ENCODE measurements at places on chromosomes 5 and 9. TPM values are rescaled to one million over a fixed set of nuclear protein-coding genes. Genes with fewer than 3 reads are reported as not detected.

Gene CD72
- total RNA-seq: 0.59 TPM

GRCh38 chr5:81949462-81949861 is 22.4 kb upstream of the ATG10 start:
- DNase-seq: no peak

Gene RBM27
- 10.2 TPM for total RNA-seq

Gene PCDHB4
- 1.7 TPM for total RNA-seq

Gene MYO10
- total RNA-seq: 7.2 TPM

DNA sequence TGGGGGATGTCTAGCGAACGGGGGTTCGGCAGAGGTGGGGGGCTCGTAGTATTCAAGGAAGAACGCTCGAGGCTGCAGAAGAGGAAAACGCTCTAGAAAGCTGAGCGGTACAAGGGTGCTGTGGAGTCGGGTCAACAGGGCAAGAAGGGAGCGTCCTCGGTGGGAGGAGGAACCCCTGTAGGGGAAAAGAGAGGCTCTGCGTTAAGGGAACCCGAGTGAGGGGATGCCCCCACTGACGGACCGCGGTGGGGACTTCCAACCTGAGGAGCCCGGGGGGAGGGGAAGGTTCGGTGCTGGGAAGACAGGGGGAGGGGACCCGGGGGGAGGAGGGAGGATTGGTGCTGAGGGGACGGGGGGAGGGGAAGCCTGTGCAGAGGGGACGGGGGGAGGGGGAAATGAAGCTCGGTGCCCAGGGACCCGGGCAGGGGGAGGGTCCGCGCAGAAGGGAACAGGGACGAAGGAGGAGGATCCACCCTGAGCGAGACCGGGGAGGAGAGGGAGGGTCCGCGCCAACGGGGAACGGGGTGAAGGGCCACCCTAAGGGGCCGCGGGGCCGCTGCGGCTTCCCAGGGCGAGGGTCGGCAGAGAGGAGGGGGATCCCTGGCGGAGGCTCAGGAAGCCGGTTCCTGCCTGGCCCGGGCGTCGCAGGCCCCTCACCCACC is 621 bp downstream of the NR6A1 start:
- peak; percentile 45 for DNase-seq

DNA sequence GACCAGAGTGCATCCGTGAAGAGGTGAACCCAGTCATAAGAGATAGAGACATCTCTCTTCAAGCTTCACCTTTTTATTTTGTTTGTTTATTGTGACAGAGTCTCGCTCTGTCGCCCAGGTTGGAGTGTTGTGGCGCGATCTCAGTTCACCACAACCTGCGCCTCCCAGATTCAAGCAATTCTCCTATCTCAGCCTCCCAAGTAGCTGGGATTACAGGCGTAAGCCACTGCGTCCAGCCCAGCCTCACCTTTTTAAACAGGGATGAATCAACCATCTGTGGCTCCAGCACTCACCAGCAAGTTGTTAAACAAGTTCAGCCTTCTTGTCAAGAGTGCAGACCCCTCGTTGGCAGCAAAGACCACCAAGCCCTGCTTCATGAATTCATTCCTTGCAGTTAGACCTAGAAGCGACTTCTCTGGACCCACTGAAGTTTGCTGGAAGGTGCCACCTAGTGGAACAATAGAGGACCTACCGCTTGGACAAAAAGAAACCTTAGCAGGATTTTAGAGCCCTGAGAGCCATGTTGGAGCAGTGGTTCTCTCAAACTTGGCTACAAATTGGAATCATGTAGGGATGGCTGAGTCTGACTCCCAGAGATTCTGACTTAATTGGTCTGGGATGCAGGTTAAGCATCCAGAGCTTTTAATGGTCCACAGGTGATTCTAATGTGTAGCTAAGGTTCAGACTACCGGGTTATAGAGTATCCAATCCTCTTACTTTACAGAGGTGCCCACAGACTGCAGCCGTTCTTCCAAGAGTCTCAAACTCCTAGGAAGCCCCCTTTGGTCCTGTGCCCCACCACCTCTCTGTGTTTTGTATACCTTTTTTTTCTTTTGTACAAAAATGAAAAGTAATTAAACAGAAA is 10.5 kb upstream of the GALNT10 start:
- DNase-seq: no peak

Gene SLC34A1
- total RNA-seq: not detected

DNA sequence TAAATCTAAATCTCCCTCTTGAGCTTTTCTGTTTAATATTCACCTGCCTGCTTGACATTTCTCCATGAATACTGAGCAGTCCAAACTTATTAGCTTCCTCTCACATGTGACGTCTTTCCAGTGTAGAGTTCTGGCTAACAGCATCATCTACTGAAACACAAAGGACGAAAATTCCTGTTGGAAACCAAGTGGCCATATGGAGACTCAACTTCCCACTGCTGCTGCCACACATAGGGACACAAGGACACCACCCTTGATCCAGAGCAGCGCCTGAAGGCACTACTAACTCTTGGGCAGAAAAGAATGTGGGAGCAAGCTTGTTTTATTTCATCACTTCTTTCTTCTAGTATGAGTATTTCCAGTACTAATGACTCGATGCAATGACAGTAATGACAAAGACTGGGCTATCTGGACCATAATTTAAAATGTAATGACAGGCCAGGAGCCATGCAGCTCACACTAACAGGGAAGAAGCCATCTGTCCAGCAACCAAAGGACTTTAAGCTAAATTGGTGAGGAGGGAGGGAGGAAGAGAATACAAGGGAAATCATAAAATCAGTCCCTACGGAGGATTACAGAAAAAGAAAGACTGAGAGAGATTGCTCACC is 19.2 kb downstream of the RNF130 start:
- no peak for DNase-seq

DNA sequence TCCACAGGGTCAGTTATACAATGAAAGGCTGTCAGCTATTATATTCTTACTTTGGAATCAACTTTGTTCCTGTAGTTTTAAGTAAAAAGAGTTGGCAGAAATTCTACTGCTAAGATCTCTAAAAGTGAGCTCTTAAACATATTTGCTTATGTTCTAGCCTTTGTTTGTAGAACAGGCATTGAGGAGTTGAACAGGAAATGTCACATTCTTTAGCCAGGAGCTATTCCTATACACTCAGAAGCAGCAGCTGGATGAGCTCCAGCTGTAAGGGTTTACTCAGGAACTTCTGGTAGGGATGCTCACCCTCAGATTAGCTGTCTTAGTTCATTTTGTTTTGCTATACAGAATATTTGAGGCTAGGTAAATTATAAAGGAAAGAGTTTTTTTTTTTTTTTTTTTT is 22.4 kb upstream of the SPINK14 start:
- no peak for DNase-seq

Gene SLC45A2
- total RNA-seq: not detected

DNA sequence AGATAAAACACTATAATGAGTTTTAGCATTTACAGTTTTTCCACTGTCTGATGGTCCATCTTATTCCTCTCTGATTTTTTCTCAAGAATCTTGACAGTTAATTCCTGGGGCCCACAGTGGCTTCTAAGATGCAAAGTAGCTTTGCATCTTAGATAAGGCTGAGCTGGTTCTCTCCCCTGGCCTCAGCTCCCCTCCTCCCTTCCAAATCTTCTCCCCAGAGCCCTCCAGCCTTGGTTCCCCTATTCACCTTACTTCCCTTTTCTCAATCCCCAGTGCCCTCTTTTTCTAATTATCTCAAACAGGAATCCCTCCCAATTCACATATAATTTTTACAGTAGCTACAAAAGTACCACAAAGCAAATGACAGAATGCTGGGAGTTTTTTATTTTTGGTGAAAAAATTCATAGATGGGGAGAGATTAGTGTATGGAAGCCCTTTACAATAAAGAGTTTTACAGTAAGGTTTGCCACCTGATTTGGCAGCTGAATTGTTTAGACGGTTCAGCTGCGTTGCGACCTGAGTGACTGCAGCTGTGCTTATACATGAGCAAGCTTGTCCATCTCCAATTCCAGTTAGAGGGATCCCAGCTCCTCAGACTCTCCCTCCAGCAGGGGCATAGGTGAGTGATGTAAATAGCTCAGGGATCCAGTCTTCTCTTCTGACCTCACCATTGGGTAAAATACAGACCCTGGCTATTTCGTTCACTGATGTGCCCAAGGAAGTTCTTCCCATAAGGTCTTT is 51.4 kb upstream of the CKMT2 start:
- no peak for DNase-seq

Gene MAMDC4
- total RNA-seq: 13.2 TPM

DNA sequence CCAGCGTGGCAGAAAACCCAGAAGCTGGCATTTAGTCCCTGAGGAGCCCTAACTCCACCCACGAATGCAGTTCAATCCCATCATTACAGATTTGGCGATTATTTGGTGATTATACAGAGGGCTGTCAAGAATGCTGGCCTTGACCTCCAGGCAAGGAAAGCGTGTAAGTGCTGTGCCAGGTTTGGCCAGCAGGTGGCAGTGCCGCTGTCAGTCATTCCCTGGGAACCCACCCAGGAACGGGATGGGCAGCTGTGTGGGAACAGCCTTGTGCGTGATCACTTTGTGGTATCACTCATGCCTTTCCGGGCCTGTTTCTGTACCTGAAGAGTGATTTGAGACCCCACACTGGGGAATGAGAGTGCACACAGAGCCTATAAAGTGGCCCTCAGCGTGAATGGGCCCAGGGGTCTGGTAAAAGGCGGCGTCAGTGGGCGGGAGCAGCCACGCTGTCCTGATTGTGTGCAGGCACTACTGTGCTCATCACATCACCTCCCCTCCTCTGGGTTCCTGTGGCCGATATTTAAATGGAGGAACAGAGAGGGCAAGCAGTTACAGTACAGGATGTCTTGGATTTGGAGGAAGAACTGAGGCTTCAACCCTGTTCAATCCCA is 215.6 kb downstream of the ROR2 start:
- peak; percentile 85 for DNase-seq

- DNase-seq: no peak
These were observed 136.6 kb upstream of the CD180 start for GRCh38 chr5:67333171-67333570.

Gene WDR31
- total RNA-seq: 13.8 TPM

- no peak for DNase-seq
These were observed 114.8 kb downstream of the VAV2 start for GRCh38 chr9:133877327-133877726.

- DNase-seq: no peak
These were observed 66.6 kb downstream of the DROSHA start for GRCh38 chr5:31465291-31465690.

Gene SHISAL2B
- total RNA-seq: not detected

- DNase-seq: no peak
These were observed 4.6 kb downstream of the CDKN2A start for GRCh38 chr9:21989440-21990189.

Gene FBXO38
- 28.9 TPM for total RNA-seq

Gene FAM151B
- 1.5 TPM for total RNA-seq

DNA sequence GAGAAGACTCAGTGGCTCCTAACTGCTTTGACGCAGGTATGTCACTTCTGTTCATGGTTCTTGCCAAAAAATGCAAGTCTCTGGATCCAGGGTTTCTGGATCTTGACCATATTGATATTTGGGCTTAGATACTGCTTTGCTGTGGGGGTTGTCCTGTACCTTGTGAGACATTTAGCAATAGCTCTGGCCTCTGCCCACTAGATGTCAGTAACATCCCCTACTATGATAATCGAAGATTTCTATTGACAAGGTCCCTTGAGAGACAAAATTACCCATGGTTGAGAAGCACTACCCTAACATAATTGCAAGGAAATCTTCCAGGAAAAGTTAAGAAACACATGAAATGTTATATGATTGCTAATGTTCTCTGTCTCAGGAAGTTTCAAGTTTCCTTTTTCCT is 285.4 kb downstream of the TMEM232 start:
- DNase-seq: no peak

Measured in Right ventricle myocardium superior (tissue), 1 donor.